ENCODE measurements at places on chromosomes 4 and X.

DNA sequence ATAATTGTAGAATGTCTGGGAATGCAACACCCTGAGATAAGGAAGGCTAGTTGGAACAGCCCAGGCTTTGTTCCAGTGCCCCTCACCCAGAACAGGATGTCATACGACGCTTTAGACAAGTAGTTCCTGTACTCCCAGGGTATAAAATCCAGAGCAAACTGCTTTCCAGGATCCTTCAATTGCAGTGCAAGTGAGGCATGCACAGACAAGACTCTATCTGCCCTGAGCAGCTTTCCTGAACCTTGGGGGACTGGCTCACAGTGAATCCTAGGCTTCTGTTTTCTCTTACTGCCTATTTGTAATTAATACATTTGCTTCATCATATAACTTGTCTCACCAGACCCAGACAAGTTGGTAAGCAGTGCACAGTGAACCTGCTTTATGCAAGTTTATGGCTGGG lies 48.4 kb upstream of the IL9R start:
- no peak for DNase-seq

- no peak for DNase-seq
Measured at GRCh38 chrX:2766906-2767305, 15.1 kb downstream of the XG start.

DNA sequence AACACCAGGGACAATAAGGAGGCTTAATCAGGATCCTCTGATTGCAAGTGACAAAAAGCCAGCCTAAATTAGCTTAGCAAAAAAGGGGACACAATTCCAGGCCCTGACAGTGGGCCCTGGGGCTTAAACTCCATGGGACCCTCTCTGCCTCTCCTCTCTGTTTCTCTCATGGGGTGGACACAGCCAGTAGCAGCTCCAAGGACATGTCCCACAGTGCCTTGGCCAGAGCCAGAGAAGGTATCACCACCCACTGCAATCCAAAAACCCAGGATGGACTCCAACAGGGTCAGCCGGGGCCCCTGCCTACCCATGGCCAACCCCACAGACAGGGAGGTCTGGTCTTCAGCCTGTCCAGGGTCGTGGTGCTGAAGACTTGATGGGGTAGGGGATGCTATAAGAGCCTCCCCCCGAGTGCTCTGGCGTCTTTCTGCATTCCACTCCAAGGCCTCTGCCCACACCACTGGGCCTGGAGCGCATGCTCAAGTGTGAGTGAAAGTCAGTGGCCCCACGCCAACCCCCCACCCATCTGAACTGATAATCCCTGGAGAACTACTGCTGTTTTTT lies 19.7 kb upstream of the PPP2R2C start:
- no peak for DNase-seq

- DNase-seq: peak; percentile 73
Measured at GRCh38 chrX:100980608-100981497, 11.3 kb downstream of the ARL13A start.

- no peak for DNase-seq
Measured at GRCh38 chrX:119455264-119455663, 13.0 kb upstream of the SLC25A5 start.

DNA sequence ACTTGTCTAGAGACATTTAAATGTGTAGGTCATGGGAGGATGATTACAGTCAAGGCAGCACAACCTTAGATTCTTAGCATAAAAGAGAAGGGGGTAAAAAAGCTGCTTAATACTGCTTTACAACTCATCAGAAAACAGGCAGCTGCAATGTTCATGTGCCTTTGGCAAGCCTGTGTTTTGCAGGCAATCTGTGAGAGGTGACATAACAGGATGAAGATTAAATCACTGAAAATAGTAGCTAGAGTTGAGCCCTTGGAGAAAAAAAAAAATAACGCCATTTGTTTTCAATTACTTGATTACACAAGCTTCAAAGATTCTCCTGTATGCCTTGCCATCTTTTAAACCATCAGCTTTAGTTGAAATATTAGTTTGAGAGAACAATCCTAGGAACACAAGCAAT lies 847.6 kb upstream of the LCORL start:
- no peak for DNase-seq

GRCh38 chr4:91471280-91471679 lies 832.5 kb upstream of the GRID2 start:
- no peak for DNase-seq

DNA sequence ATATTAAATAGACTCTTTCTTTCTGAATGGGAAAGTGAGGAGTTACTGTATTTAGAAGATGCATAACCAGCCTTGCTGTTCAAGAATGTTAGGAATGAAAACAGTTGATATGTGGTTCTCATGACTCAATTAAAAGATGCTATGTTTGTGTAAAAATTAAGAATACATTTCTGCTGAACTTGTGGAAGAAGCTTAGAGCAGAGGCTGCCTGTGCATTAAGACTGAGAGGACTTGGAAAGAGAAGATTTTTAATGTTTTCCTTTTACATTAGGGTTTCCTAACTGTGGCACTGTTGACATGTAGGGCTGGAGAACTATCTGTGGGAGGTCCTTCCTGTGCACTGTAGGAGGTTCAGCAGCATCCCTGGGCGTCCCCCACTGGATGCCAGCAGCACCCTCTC lies 137.7 kb downstream of the GPR143 start:
- DNase-seq: no peak

- DNase-seq: no peak
Measured at GRCh38 chr4:119525771-119526712, 102.6 kb downstream of the PDE5A start.

DNA sequence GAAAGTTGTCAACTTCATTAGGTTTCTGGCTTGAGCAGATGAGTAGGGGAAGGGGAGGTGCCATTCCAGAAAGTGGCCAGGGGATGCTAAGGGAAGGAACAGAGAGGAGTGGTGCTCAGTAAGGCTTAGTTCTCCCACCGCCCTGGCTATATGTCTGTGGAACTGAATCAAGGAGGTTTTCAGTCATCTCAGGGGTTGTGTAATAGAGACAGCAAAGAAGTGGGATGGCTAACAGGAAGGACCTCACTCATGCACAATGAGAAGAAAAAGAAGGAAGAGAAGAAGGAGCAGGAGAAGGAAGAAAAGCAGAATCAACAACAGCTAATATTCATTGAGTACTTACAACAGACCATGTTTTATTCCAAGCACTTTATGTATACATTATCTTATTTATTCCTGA lies 368.7 kb downstream of the MID1IP1 start:
- DNase-seq: no peak

DNA sequence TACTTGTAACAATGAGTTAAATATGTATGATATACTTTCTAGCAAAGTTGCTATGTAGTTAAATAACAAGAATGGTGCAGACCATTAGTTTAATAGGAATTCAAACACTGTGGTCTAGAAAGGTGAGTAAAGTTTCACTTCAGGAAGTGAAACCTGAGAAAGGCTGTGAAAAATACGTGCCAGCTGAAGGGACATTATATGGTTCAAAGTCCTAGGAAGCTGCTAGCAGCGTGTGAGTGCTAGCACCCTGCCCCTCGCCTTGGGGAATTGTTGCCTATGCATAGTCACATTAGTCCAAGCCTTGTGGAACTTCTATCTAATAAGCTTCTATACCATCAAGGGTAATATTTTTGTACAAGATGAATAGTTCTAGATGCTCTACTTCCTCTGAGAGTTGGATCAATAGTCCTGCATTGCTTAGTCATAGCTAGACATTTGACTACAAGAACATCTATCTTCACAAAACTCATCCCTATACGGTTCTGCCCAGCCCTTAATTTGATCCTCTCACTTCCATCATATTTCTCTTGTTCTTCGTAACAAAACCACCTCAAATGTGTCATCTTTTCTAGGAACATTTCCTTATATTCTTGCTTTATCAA lies 45.8 kb upstream of the ARSJ start:
- no peak for DNase-seq

GRCh38 chr4:102842367-102842766 lies 15.0 kb upstream of the UBE2D3 start:
- no peak for DNase-seq

GRCh38 chr4:144649646-144650045 lies 3.7 kb downstream of the HHIP start:
- no peak for DNase-seq

- no peak for DNase-seq
Measured at GRCh38 chr4:152817331-152817730, 37.6 kb downstream of the ARFIP1 start.

DNA sequence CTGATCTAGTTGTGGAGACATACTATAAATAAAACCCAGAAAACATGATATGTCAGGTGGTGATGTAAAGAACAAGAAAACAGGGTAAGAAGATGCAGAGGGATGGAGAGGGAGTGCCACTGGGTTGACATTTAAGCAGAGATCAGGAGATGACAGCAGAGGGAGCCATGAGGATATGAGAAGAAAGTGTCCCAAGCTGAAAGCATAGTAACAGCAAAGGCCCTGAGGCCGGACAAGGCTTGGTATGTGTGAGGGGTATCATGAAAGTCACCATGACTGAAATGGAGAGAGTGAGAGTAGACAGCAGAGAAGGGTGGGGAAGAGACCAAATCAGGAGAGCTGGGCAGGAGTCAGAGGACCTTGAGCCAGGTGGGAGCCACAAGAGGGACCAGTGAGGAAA lies 3.4 kb downstream of the GPKOW start:
- DNase-seq: no peak

- no peak for DNase-seq
Measured at GRCh38 chr4:116925900-116926457, 159.4 kb downstream of the TRAM1L1 start.

DNA sequence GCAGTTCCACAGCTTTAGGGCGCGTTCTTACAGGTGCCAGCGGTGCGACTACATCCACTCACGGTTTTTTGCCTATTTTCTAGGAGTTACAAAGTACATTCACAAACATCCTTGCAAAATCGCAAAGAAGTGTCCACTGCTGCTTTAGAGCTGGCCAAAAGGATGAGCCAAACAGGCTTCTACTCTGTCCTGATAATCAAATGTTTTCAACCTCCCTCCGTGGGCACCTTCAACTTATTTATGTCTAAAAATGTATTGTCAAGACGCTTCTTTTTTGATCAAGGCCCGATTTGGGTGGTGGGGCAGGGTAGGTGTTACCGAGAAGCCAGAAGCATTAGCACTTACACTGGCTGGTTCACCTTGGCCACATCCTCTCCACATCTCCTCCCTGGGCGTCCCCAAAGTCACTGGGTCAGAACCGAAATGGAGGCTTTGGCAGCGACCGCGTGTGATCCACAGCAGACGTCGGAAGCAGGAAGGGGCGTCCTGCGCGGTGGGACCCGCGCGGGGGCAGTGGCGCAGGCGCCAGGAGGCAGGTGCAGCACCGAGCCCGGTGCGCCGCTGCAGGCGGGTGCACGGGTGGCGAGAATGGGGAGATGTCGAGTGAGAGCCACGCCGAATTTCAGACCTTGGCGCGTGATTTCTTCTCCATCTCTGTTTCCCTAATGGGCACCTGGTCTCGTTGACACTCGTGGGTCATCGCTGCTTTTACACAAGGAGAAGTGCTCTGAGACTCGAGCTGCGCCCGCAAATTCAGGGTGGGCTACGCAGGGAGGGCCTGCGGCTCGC lies 16.9 kb downstream of the NKX3-2 start:
- no peak for DNase-seq

- no peak for DNase-seq
Measured at GRCh38 chrX:53018627-53019026, 30.0 kb upstream of the GPR173 start.

DNA sequence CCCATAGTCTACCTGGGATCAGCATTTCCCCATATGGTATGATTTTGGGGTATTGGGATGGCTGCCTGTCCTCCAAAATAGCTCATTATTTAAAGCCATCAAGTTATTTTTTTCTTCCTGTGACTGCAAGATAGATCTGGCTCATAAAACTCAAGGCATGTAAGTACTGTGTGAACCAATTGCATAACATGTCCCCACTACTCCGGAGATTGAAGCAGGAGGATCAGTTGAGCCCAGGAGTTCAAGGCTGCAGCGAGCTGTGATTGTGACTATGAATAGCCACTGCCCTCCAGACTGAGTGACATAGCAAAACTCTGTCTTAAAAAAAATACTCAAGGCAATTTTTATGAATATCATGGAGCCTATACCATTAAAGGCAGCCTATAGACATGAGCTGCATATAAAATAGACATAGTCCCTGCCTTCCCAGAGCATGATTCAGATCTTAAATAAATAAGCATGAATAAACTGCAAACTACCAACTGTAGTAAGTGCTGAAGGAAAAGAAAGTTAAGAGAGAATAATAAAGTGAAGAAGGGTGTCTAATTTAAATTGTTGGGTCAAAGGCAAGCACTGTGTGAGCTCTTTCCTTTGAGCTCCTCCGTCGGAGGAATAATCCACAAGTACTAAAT lies 16.9 kb upstream of the MMAA start:
- DNase-seq: no peak

GRCh38 chr4:56995525-56995924 lies 16.8 kb downstream of the POLR2B start:
- DNase-seq: peak; percentile 91

DNA sequence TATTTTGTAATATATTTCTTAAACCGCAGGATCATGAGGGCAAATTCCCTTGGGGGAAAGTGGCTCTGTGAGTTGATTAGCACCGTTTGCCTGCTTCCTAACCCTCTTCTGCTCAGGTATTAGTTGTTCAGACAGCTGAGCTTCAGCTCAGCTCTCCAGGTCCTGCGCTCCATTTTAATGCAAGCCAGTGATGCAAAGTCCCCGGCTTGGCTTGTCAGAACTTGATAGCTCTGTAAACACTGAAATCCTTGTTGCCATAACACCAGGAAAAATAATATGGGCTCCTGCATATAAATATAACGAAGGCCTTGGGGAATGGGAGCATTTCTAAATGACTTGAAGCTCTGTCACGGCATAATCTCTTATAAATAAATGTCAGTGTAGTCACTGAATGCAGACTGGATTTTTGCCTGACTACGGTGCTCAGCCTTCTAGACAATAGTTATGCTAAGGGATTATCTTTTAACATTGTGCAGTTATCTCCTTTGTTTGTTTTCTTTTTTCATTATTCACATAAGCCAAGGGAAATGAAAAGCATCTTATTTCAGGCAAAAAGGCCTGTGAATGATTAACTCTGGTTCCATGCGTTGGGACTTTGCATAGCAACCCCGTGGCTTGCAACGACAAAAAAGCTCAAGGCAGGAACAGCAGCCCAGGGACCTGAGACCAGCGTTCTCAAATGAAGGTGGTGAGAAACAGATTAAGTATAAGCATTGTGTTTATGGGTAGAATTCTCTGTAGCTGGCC lies 253.2 kb downstream of the SPRY1 start:
- peak; percentile 31 for DNase-seq

GRCh38 chr4:24434241-24434640 lies 150.1 kb downstream of the DHX15 start:
- no peak for DNase-seq

- DNase-seq: no peak
Measured at GRCh38 chr4:11598591-11598990, 169.9 kb upstream of the HS3ST1 start.

- no peak for DNase-seq
Measured at GRCh38 chr4:78659264-78659663, 107.7 kb downstream of the ANXA3 start.

- no peak for DNase-seq
Measured at GRCh38 chrX:28922106-28922505, 334.9 kb downstream of the IL1RAPL1 start.

- DNase-seq: no peak
Measured at GRCh38 chrX:77935886-77936285, 25.4 kb downstream of the ATP7A start.

GRCh38 chr4:176668324-176668723 lies 124.4 kb downstream of the VEGFC start:
- DNase-seq: no peak

All from skeletal muscle cell (primary cell).